ENCODE measurements at places on chromosomes 6 and 20. TPM values are rescaled to one million over a fixed set of nuclear protein-coding genes. Genes with fewer than 3 reads are reported as not detected.

DNA sequence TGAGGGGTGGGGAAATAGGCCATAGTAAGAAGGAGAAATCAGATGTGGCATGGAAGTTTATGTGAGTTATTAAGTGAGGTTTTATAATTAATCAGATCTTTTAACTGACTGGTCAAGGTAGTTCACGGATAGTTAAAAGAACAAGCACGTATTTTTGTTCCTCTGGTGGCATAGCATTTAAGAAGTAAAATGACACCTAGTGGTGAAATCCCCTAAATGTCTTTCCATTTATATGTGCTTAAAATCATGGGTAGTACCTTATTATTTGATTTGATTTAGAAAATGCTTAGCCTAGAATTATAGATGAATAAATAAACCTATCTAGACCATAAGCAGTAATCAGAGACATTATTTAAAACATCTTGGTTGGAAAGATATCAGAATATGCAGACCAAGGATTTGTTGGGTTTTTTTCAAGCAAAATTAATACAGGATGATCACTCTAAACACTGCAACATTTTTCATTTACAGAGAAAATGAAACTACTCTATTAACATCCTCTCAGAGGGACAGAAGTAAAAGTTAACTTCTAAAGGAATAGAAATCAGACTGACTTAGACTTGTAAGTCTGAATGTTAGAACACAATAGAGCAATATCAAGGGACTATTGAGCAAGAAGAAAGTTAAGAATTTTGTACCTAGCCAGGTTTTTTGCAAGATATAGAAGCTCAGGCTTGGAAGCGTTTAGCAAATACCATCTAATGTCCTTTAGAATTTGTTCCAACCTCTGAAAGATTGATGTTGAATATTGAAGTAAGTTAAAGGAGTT, 81.1 kb downstream of the STXBP5 start:
- peak; percentile 16 for DNase-seq

- DNase-seq: no peak
Measured at GRCh38 chr6:170316071-170316470, 9.5 kb downstream of the FAM120B start.

DNA sequence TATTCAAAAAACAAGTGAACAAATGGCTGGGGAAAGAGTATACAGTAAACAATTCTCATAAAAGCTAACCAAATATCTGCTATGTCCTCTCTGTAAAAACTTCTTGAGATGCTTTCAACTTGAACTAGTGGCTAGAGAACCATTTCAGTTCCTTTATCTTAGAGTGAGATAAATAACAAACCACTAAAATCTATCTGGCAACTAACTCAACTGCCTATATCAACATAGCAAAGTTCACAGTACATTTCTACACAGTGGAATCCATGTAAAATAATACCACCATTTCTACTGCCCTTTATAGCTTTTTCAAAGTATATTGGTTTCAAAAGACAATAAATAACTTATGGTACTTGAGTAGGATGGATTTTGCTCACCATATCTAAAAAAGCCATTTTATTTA, 95.1 kb downstream of the MMS22L start:
- no peak for DNase-seq

GRCh38 chr6:13611715-13612114, 3.4 kb upstream of the NOL7 start:
- no peak for DNase-seq

- DNase-seq: no peak
Measured at GRCh38 chr6:138882369-138883017, 86.6 kb downstream of the ECT2L start.

TRMT6 gene
- polyA plus RNA-seq: 19.3 TPM

GRCh38 chr6:57221191-57221935, 744 bp downstream of the RAB23 start:
- DNase-seq: peak; percentile 43

- DNase-seq: no peak
Measured at GRCh38 chr20:4985658-4986057, 15.7 kb downstream of the SLC23A2 start.

GRCh38 chr6:137102050-137102848, 57.5 kb upstream of the IL20RA start:
- no peak for DNase-seq

GRCh38 chr20:60271597-60271996, 313.4 kb downstream of the CDH26 start:
- DNase-seq: no peak

GRCh38 chr6:55833284-55833683, 42.1 kb downstream of the BMP5 start:
- no peak for DNase-seq

DNA sequence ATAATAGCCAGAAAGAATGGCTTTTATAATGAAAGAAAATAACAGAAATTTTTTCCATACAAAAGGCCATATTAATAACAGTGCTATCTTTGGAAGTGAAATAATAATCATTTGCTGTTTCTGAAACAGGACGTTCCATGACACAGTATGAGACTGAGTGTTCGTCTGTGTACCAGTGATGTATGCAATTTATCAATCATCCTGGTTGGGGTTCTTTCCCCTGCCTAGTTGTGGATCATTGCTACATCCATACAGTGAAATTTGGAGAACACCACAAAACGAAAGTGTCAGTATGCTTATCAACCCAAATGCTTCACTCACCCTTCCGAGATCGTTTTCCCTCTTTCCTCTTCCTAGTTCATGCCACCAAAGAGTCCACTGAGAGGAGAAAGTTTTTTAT, 151.4 kb upstream of the PRDM1 start:
- DNase-seq: no peak

DNA sequence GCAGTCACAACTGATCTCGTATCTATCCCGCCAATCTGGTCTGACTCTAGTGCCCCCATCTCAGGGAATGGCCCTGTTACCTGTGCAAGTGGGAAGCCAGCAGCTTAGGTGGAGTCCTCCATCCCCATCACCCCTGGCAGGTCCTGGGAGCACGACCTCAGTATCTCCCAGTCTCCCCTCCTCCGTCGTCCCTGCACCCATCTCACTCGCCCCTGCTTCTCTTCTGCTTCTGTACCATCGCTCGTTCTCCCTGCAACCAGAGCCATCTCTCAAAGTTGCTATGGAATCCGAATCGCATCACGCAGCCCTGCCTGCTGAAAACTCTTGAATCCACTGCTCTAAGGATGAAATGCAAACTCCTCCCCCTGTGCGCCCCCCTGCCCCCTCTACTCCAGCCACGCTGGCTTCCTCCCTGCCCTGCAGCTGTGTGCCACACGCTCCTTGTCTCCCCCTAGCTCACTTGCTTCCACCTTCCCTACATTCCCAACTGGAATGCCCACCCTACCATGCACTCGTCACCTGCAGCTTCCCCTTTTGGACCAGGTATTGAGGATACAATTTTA, 64.0 kb upstream of the PTGIS start:
- DNase-seq: no peak

DNA sequence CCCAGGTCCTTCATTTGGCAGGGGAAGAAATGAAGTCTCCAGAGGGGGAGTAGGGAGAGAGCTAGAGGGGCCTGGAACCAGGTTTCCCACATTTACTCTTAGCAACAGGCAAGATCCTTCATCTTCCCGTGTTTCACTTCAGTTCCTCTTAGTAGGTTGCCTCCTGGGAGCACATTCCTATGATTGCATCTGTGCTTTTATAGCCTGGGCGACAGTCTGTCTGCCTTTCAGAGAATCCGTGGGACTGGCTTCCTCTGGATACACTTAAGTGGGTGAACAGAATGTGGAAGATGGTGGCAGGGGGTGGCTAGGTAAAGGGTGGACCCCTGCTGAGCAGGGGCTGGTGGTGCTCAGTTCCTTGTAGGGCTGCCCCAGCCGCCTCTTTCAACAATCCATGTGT, 33.4 kb downstream of the STK35 start:
- no peak for DNase-seq

DNA sequence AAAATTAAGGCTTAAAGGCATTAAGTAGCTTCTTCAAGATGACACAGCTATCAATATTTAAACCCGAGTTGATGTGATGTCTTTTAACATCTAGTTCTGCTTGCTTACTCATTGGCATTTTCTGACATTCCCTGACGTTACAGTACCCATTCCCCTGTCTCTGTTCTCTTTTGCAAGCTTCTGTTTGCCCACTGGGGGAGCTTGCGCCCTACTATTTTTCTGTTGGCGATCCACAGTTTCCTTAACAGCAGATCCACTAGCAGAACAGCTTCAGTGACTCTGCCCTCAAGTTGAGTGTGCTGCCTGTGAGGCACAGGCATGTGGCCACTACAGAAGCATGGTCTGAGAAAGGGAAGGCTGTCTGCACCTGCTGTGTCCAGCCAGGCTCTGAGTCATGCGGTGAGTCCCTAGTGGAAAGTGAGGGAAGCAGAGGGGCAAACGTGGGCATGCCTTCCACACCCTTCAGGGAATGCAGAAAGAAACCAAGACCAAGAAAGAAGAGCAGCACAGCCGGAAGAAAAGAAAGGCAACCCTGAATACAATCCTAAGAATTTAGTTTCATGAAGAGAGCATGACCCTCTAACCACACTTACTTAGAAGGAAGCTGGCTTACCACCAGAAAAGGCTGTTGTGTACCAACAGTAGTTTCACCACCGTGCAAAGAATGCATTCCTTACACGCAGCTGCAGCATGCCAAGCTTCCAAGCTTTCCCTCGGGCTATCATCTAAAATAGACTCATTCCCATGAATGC, 97.7 kb upstream of the VGLL2 start:
- no peak for DNase-seq

DYNLT2 gene
- polyA plus RNA-seq: 6.7 TPM

- DNase-seq: no peak
Measured at GRCh38 chr6:170434117-170434820, 118.8 kb downstream of the PSMB1 start.

PSORS1C2 gene
- polyA plus RNA-seq: not detected

GRCh38 chr6:164763788-164764187, 545.6 kb downstream of the C6orf118 start:
- DNase-seq: no peak

GRCh38 chr20:54173653-54174456, at the start of gene CYP24A1:
CYP24A1 (minus strand) TSS chr20:54173986; CDS start chr20:54173579, 407 bp downstream.
- no peak for DNase-seq

DNA sequence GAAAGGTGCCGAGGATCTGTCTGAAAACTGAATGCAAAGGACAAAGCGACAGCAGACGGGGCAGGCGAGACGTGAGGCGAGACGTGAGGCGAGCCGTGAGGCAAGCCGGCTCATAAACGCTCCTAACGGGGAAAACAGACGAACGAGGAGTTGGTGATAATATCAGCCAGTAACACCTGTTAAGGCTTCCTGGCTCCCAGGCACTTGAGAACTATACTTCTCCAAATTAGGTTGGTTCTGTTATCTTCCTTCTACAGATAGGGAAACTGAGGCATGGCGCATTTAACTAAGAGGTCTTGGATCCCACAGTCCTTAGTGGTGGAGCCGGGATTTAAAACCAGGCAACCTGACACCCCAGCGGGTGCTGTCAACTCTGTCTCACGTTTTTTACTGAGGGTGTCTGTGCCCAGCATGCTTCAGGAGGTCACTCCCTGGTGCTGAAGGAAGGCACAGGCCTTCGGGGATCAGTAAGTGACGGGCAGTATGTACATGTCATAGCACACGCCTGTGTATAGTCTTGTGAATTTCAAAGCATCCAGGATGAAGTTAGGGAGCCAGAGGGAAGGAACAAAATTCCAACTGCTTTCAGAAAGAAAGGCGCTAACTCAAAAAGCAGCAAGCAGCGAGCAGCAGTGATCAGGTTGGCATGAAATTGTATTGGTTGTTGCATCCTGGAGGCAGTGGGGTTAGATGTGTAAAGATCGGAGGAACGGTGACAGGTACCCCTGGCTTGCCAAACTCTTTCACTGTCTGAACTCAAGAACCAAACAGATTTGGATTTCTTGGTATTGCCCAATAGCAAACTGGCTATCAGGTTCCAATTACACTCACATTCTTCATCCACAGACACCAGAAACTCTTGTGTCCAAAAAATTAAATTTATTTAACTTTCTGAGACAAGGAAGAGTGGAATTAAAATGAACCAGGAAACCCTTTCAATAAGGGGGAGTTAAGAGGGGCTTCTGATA, 318.7 kb downstream of the THBS2 start:
- DNase-seq: no peak

- no peak for DNase-seq
Measured at GRCh38 chr6:2790588-2791449, 25.6 kb downstream of the WRNIP1 start.

DNA sequence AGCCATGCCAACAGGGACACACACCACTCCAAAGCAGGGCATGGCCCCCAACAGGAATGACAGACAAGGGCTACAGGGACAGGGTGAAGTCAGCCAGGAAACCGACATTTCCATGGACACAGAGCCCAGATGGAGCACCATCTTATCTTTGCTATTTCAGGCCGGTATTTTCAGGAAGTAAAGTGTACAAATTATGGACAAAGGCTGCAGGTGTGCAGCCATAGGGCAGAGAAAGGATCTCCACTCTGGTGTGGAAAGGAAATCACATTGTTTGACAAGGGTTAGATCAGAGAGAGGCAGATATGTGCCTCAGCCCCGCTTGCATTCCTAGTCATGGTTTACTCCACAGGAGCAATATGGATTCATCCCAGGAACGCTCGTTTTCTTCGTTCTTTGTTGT, 81.7 kb upstream of the SLC22A23 start:
- no peak for DNase-seq

SOD2 gene
- 119 TPM for polyA plus RNA-seq

PTCRA gene
- polyA plus RNA-seq: 0.15 TPM

DNA sequence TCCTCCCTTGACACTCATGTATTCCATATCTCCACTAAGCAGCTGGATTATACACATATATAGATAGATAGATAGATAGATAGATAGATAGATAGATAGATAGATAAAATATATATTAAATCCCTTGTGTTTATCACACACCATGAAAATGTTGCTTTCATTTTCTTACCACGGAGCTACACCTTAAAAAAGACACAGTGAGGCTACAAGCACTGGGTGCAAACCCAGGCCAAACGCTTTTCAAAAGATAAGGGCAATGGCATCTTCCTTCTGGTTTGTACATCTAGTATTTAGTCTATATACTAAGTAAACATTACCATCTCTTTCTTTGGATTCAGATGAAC, 377.1 kb downstream of the ESR1 start:
- DNase-seq: no peak

SLC24A3 gene
- 4.5 TPM for polyA plus RNA-seq

GRCh38 chr6:2658788-2659187, 91.9 kb downstream of the MYLK4 start:
- no peak for DNase-seq

SLC17A2 gene
- 0.52 TPM for polyA plus RNA-seq

DNA sequence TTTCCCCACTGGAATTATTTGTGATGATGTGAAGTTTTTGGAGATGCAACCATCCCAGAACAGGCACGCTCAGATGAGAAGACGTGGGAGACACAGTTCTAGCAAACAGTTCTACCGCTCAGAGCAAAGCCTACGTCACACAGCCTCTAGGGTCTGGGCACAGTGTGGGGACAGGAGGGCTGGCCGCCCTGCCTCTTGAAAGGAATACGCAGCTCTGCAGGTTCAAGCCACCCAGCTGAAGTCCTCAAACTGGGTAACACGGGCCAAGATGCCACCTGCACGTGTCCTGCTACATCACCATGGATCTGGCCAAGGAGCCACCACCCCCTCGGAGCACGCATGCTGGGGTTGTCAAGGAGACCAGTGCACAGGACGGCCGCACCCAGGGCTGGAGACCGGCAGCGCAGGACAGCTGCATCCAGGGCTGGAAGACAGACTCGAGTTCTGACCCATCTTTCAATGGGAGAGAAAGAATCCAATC, 75.0 kb downstream of the NOL4L start:
- no peak for DNase-seq
